Adrenal gland (tissue), 19 donors: ENCODE measurements at places on chromosomes 7 and 10.

DNA sequence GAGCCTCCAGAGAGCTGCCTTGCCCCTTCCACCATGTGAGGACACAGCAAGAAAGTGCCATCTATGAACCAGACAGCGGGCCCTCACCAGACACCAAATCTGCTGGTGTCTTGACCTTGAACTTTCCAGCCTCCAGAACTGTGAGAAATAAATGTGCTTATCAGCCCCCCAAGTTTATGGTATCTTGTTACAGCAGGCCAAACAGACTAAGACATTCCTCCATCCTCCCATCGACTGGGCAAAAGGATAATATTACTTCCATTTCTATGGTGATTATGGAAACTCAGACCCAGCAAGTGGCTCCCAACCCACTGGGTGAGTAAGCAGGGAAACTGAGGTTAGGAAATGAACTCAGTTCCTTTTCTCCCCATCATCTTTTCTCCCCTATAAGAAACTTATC is 288.4 kb downstream of the KCNMA1 start:
- no peak for DNase-seq

GRCh38 chr10:50999163-50999562 is 75.1 kb upstream of the PRKG1 start:
- DNase-seq: no peak

- DNase-seq: no peak
Observed at GRCh38 chr7:147605323-147605722, 985.2 kb upstream of the C7orf33 start.

- no peak for DNase-seq
Observed at GRCh38 chr7:114212721-114213429, 201.7 kb upstream of the FOXP2 start.

- peak; percentile 76 for DNase-seq
Observed at GRCh38 chr7:518630-519483, 789 bp downstream of the PDGFA start.

DNA sequence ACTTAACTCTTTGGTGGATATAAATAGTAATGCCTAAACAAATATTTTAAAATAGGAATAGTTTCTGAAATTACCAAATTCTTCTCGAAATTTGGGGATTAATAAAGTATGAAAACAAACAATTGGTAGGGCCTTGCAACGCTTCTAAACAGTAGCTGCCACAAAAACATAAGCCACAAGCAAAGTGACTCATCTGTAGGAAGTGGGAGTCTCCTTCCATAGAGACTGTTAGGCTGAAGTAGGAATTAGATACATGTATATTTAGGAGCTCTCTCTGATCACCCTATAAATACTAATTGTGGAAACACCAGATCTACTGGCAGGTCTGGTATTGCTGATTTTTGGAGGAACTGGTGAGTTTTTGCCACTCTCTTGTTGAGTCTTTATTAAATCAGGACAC is 5.7 kb upstream of the LMOD2 start:
- DNase-seq: no peak

DNA sequence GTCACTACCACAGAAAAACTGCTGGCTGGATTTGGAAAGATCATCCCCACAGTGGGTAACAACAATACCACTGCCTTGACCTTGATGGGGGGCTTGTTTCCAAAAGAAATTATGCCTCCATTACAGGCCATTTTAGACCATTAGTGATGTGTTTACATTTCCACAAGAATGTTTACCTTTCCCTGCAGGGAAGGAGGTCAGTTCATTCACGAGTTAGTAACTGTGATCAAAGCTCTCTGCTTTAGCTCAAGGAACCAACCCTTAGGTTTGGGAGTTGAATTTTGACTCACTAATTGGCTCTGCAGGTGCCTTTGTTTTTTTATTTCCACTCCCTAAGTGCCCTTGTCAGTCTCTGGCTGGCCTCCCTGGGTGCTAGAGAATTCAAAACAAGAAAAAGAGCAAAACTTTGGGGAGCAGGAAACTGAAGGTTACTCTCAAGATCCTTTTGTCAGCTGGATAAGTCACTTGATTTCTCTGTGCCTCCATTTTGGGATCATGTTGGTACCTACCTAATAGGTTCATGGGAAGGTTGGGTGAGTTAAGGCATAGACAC is 41.1 kb upstream of the NUPR2 start:
- no peak for DNase-seq

DNA sequence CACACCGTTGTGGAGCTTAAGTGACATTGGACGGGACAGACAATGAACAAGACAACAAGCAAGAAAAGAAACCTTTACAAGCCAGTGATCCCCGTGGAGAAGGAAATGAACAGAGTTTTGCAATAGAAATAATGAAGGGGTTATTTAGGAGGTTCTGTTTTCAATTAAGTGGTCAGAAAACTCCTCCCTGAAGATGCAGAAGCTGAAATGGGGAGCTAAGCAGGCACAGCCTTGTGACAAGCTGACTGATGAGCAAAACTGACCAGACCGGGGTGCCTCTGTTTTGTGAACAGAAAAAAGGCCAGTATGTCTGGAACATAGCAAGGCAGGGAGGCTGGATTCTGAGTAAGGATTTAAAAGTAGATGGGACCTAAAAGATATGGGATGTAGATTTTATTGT is 299.8 kb upstream of the POM121L12 start:
- DNase-seq: no peak

- DNase-seq: no peak
Observed at GRCh38 chr10:80410122-80410521, 1.8 kb downstream of the PRXL2A start.

GRCh38 chr7:108911016-108911415 is 341.3 kb downstream of the DNAJB9 start:
- DNase-seq: no peak

- no peak for DNase-seq
Observed at GRCh38 chr10:121457729-121458128, 140.5 kb downstream of the FGFR2 start.

GRCh38 chr10:94493463-94493862 is 52.1 kb upstream of the HELLS start:
- DNase-seq: no peak

DNA sequence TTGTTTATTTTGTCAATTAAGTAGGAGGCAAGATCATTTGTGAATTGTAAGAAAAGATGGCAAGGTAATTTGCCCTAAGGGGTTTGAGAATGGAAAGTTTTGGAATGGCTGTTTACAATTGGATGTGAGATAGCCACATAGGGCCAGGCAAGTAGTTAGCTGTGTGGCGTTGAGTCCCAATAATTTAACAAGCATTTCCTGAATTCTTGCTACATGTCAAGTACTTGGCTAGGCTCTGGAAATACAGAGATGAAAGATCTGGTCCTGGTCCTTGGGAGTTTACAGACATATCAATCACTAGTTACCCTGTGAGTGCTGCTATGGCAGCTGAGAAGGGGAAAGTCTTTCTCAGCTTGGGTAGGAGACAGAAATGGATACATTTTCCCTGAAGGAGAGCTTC is 401.6 kb downstream of the SUGCT start:
- DNase-seq: no peak

DNA sequence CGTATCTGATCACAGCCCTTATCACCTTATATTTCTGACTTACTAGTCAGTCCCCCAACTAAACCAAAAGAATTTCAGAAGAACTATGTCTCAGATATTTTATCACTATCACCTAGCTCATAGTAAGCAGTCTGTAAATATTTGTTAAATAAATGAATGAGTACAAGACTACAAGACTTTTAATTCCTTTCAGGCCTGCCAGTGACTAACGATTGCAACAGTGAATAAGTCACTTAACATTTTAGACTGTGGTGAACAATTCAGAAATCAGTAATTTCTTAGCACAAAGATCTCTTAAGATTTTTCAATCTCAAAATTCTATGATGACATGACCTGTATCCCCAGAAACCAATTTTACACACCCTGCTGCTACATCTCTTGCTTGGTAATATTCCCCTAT is 162.2 kb downstream of the IMMP2L start:
- DNase-seq: no peak

DNA sequence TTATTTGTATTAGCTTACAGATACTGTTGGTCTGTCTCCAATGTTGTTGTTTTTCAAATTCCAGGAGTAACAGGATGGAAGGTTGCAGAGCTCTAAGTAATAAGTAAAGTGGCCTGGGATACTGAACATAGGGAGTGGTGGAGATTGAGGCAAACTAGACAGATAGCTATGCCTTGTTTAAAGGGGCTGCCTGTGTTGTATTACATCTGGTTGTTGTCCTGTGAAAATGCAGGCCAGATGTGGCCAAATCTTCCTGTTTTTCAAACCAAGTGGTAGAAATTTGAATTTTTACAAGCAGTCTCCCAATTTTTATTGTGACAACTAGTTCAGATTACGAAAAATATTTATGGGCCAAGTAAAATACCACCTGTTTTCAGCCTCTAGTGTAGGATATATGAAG is 33.5 kb downstream of the BICC1 start:
- DNase-seq: no peak

- DNase-seq: no peak
Observed at GRCh38 chr7:129366-130221, 62.8 kb upstream of the FAM20C start.

- DNase-seq: no peak
Observed at GRCh38 chr10:80908611-80909010, 370.9 kb downstream of the SH2D4B start.

DNA sequence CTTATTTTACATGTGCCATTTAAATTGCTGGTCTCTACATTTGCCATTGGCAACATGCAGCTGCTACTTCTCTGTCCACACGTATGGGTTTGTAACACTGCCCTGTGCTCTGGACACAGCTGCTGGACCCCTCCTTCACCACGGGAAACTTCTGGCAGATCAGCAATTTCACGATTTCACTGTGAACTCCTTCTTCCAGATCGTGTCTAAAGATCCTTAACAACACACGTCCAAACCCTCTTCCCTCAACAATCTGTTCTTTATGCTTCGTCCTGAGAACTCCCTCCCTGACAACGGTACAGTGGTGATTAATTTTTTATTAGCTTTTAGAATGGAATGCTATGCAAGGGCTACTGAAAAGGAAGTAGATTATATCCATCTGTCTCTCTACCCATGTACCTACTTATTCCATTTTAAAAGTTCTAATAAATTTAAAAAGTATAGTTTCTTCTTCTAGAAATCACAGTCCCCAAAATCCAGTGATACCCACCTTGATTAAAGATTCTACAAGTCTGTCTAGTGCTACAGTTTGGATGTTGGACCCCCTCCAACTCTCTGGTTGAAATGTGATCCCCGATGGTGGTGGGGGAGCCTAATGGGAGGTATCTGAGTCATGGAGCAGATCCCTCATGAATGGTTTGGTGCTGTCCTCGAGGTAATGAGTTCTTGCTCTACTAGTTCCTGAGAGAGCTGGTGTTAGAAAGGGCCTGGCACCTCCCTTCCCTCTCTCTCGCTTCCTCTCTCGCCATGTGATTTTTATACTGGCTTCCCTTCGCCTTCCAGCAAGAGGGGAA is 81.0 kb downstream of the KIAA1549 start:
- DNase-seq: no peak

GRCh38 chr7:44094365-44094764 is 9.8 kb upstream of the AEBP1 start:
- no peak for DNase-seq

GRCh38 chr7:82450759-82451158 is 7.2 kb upstream of the CACNA2D1 start:
- no peak for DNase-seq

GRCh38 chr10:99329304-99329553 is at the start of gene CNNM1:
TSS of gene CNNM1 (plus strand) at chr10:99329356. CDS start at chr10:99329388, 32 bp downstream.
- DNase-seq: peak; percentile 23

GRCh38 chr7:120272261-120272660 is 714 bp upstream of the KCND2 start:
- peak; percentile 54 for DNase-seq

GRCh38 chr10:112340601-112341000 is 33.3 kb upstream of the ACSL5 start:
- DNase-seq: no peak

GRCh38 chr7:27134392-27134791 is 3.8 kb upstream of the HOXA4 start:
- DNase-seq: no peak

- peak; percentile 53 for DNase-seq
Observed at GRCh38 chr7:99833289-99833877, 5.6 kb downstream of the CYP3A43 start.

GRCh38 chr10:12191715-12192114 is 4.0 kb downstream of the NUDT5 start:
- DNase-seq: no peak

- no peak for DNase-seq
Observed at GRCh38 chr7:116176226-116176625, 34.1 kb upstream of the TES start.

DNA sequence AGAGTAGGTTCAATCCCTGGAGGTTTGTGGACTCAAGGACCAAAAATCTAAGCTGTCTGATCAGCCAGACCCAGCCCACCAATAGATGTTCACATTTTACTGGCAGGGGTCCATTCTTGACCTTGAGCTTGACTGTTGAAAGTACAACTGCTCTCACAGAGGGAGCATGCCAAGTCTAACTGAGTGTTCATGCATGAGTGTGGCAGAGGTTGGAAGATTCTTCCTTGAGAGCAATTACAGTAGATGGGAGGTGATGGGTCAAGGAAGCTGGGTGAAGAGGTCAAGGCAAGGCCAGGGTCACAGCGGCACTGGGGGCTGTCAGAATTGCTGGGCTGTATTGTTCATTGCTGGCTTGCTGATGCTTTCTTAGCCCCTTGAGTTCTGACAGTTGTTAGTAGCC is 202.8 kb upstream of the SVIL start:
- peak; percentile 29 for DNase-seq

DNA sequence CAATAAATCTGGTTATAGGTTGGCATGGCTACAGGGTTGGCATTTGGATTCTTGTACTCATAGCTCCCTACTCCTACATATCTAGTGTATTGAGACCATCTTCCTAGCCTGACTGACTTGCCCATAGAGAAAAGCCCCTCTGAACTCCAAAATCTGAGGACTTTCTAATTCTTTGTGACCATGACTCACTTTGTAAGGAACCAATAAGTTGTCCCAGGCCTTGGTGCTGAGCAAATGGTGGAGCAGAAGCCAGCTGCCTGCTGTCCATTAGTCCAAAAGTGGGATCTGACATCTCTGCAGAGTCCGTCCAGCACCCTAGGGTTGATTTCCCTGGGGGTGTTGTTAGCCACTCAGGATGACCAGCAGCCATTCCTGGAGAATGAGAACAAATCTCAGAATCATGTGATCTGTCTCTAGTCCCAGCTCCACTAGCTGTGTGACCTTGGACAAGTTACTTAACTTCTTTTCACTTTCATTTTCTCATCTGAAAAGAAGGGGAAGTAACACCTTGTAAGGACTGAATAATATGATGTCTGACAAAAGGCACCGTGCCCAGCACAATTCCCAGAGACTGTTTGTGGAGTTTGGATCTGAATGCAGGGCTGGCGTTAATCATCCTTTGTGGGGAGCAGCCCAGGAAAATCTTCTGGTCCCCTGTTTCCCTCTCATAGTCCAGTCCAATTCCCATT is 44.1 kb downstream of the MTURN start:
- DNase-seq: no peak

GRCh38 chr7:88090671-88091070 is 129.2 kb downstream of the SRI start:
- no peak for DNase-seq

DNA sequence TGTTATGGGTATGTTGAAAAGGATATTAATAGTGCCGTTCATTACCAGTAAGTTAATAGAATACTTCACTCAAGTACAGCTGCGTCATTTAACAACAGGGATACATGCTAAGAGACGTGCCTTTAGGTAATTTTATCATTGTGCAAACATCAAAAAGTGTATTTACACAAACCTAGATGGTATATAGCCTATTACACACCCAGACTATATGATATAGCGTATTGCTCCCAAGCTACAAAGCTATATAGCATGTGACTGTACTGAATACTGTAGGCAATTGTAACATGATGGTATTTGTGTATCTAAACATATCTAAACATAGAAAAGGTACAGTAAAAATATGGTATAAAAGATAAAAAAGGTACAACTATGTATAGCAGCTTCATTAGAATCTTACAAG is 11.1 kb upstream of the PRKG1 start:
- no peak for DNase-seq
